ENCODE measurements at places on chromosomes 5 and 9.

DNA sequence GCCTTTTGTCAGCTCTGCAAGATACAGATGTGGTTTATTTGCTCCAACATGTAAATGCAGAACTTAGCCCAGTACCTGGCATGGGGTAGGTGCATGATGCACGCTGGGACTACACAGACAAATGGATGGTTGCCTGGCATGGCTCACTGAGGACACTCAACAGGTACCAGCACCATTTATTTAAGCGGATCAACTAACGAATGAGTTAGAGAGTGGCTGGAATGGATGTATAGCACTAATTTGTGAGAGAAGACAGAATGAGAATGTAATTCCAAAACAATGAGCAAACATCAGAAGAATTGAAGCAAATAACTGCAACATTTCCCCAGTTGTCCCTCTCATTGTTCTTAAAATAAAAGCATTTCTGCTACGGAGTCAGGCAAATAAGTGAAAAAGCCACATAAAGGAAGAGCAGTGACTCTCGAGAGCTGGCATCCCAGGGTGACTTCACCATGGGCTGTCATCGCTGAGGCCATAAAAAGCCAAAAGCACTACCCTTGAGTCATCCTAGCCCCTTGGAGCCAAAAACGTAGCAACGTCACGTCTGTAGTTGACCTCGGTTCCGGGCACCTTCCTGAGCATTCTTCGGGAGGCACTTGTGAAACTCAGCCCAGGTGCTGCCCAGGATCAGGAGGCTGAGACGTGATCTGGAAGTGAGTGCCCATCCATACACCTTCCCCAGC, 290.3 kb downstream of the NSG2 start:
- DNase-seq, result no peak

DNA sequence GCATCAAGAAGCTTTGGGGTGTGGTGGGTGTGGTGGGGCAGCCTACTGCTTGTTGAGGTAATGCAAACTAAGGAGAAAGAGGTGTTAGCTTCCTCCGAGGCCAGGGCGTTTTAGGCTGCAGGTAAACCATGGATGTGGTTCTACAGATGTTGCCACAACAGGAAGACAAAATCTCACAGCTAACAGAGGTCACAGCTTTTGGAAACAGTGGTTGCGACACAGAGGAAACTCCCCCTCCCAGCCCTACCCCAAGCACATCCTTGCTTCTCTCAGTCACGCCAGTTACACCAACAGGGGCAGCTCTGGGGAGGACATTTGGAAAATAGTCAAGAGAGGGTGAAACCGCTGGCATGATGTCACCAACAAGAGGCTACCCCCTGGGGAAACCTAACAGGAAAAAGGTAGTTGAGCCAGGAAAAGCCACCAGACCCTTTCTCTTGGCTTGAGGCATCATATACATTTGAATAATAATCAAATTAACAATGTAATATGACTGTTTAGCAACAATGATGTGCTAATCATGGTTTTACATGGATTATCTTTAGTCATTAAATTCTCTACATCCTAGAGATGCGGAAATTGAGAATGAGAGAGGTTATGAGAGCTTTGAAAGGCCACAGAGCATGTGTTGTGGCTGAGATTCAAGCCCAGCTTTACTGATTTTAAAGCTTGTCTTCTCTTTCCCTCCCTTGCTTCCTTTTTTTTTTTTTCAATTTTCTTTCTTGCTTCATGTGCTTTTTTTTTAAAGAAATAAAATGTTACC, 82.2 kb upstream of the IL12B start:
- DNase-seq, result no peak

DNA sequence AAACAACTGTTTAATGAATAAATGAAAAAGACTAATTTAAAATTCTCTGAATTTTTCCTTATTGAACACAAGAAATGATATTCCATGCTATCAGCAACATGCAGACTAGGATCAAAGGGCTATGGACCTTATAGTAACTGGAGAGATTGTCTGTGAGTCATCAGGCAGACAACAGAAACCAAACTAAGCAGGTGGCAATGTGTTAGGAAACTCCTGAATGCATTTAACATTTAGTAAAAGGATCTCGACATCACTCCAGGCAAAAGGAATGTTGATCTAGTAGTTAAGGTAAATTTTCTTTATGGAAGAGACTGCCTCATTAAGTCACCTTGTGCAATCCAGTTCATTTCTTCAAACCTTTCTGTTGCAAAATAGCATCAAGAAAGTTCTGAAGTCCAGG, 58.4 kb downstream of the ARL15 start:
- DNase-seq, result no peak

DNA sequence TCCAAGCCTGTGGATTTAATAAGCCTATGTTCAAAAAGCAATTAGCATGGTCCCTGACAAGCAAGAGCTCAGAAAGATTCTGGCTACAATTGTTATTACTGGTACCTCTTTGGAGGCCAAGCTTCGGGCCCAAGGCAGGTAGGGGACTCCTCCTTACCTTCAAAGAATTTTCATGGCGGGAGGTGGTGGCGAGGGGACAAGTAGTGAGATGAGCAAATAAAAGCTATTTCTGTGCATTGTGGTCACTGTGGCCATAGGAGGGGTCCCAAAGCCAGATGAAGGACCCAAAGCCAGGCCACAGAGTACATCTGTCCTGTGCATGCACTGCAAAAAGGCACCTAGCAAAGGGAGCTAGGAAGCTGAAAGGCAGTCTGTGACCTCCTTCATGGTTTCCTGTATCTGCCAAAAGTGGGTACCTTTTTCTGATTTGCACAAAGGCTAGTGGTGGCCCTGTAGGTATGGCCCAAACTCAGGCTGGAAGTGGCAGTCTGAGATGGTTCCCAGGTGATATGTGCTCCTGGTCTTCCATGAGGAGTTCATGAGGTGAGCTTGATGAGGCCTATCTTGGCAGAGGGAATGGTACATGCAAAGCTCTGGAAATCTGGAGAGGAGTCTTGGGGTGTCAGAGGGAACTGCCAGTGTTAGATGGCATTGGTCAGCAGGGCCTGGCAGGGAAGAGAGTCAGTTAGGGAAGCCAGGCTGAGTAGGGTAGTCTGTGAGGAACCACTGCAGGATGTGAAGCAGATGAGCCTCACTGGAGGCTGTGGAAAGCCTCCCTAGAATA, 3.3 kb upstream of the CXXC5 start:
- no peak for DNase-seq

DNA sequence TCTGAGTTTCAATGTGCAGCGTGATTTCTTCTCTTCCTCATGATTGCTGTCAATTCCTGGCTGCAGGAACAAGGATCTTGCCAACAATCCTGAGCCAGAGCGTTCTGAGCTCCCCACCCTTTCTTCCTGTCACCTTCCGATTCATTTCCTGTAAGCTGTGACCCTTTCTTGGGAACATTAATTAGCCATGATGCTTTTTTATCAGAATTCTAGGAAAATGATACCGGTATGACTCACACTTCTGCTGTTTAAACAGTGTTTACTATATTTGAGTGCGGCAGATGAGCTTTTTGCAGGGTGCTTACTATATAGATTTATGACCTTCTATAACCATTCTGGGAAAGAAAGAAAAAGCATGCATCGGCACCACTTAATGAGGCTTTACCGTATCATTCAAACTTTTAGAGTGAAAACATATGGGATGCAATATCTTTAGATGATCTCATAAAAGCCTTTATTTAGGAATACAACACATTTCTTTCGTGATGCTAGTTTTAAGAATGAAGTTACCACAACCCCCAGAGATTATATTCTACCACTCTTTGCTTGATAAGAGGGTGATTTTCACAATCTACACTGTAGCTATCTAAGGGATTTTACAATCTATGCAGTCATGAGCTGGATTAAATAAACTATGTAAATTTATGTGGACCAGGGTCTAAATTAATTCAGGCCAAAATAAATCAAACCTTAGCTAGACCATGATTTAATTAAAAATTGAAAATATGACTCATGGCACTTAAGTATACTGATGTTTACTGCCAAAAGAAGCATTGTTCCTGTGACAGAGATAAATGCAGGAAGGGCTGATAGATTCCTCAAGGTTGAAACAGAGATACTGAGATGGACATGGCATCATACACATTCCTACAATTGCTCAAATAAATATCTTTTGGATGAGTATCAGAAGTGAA, 38.0 kb upstream of the OSMR start:
- no peak for DNase-seq

DNA sequence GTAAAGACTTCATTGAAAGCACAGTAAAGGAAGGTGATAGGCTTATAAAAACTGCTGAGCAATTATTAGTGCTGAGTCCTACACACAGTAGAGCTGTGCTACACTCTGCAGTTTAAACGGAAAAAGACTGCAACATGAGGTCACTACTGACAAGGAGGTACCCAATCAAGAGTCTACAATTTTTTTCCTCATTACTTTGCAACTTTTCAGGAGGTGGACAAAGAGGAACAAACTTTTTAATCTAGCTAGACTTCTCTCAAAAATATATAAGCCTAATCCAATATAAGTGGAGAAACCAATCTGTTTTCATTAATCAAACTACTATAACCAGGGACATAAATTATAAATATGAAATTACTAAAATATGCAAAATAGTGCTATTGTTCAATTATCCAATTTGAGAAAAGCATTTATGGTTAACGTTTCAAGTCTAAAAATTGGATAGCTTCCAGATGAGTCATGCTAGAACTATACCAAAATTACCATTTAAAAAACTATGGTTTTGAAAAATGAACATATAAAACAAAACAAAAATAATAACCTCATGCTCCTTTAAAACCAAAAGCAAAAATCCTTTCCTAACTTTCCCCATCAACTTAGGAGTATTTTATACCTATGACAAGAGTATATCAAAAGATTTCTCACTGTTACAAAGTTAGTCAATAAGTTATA, 37.7 kb downstream of the FAM13B start:
- no peak for DNase-seq

GRCh38 chr5:93034621-93035590, 546.1 kb downstream of the NR2F1-AS1 start:
- DNase-seq, result no peak

GRCh38 chr5:31408814-31409213, 123.1 kb downstream of the DROSHA start:
- no peak for DNase-seq

DNA sequence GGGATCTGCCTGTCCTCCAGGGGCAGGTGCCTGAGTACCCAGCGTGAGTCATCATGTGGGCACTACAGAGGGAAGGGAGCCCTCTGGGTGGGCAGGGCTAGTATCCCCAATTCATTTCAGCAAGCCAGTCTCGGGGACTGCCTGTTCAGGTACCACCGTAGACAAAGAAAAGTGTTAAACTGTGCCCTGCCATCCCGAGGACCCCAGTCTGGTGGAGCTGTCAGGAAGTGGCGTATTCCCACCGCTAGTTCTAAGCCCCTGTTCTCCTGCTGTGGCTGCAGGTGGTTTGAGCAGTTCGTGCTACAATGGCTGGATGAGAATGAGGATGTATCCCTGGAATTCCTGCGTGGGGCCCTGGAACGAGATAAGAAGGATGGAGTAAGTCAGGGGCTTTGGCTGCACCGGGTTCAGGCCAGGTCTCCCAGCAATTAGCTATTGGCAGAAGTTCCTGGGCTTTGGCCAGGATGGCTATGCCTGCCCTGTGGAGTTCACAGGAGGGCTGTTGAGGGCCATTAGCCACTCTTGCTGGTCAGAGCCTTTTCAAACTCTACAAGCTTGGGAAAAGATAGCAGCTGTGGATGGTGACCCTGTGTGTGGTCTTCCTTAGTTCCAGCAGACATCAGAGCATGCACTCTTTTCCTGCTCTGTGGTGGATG, 93.2 kb upstream of the RUSC2 start:
- DNase-seq, result no peak

- no peak for DNase-seq
Measured at GRCh38 chr9:126367139-126367538, 40.5 kb downstream of the MVB12B start.

GRCh38 chr9:109730228-109730627, 49.8 kb upstream of the PALM2AKAP2 start:
- DNase-seq, result no peak

GRCh38 chr5:123425431-123425830, 2.2 kb upstream of the CEP120 start:
- DNase-seq, result no peak

- no peak for DNase-seq
Measured at GRCh38 chr9:8429768-8430167, 630.2 kb upstream of the DMAC1 start.

- DNase-seq, result no peak
Measured at GRCh38 chr5:43038496-43038989, 1.6 kb downstream of the ANXA2R start.

DNA sequence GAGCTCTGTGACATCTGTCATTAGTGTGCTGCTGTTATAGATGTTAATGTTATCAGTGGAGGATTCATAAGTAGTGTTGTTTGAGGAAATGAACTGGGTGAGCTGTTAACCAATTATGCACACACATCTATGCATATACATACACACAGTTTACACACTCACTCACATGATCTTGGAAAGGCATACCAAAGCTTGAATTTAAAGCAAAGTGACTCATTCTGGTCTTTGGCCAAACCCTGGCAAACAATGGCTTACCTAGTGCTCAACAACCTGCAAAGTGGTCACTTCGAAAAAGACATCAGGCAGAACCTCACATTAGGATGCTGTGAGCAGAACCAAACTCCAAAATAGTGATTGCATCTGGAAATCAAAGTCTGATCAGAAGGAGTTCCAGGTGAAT, 1037.3 kb upstream of the CDH6 start:
- DNase-seq, result no peak

DNA sequence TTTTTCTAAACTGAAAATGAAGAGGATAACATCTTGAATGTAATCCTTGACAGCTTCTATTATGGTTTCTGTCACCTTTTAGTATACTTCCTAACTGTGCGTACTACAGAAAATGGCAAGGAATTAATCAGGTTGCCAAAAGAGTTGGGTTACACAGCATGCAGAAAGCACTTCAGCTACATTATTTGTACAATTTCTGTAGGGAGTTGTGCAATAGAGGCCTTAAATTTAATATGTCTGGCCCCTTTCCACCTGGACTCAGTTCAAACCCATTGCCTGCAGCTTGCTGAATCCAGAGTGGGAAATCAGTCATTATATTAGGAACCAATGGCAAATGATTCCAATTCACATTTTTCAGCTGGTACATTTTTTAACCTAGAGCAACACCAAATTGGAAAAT, 549.7 kb downstream of the CSNK1G3 start:
- DNase-seq, result no peak

DNA sequence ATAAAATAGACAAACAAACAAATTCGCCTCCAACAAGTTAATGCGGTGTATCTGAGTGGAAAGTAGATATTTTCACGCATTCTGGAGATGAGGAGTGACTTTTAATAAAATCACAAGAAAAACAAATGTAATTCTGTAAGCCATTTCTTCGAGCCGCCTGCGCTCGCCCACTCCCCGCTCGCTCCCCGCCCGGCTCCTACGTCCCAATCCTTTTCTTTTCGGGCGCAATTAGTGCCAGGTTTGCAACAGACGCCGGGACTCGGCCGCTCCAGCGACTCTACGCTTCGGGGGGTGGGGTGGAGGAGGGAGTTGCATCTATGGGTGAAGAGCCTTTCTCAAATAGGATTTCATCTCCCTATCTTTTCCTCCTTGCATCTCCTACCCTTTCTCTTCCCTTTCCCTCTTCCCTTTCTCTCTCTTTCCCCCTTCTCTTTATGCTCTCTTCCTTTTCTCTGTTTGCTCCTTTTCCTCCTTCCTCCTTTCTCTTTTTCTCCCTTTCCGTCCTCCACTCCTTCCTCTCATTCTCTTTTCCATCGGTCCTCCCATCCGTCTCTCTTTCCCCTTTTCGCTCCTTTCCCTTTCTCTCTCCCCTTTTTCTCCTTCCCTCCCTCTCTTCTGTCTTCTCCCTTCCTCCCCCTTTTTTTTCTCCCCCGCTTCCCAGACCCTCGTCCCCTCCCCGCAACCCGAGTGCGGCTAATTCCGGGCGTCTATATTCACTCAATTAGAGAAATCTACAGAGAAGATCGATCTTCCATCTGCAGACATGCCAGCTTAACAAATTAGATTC, 6.1 kb upstream of the OTP start:
- no peak for DNase-seq

- DNase-seq, result no peak
Measured at GRCh38 chr9:14608540-14608939, 84.7 kb downstream of the ZDHHC21 start.
